ENCODE measurements at places on chromosomes 3 and 15. TPM values are rescaled to one million over a fixed set of nuclear protein-coding genes. Genes with fewer than 3 reads are reported as not detected.

The CYP1A1 gene
- 1.1 TPM for total RNA-seq

The OIP5 gene
- 0.25 TPM for total RNA-seq

The LCTL gene
- not detected for total RNA-seq

The RTP3 gene
- total RNA-seq = not detected

The MKRN2OS gene
- not detected for total RNA-seq

The PP2D1 gene
- total RNA-seq = not detected

Data from right cardiac atrium (tissue), 5 donors.